Non-pigmented ciliary epithelial cell (primary cell): ENCODE measurements at places on chromosomes 3 and 15.

DNA sequence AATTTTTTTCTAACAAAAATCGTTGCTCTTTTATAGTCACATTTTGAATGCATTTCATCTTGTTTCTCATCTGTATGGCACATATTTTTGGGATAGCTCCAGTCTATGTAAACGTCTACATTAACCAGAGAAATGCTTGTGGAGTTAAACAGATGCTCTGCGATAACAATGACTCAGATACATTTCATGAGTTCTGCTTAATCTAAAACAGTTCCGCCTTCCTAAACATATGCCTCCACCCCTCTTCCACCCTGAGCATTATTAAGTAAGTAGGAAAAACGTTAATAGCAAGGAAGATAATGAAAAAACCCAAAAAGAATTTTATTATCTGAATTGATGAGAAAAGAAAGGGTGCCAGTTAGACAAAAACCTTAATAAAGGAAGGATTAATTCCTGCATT lies 396.1 kb downstream of the TUSC7 start:
- DNase-seq = no peak

DNA sequence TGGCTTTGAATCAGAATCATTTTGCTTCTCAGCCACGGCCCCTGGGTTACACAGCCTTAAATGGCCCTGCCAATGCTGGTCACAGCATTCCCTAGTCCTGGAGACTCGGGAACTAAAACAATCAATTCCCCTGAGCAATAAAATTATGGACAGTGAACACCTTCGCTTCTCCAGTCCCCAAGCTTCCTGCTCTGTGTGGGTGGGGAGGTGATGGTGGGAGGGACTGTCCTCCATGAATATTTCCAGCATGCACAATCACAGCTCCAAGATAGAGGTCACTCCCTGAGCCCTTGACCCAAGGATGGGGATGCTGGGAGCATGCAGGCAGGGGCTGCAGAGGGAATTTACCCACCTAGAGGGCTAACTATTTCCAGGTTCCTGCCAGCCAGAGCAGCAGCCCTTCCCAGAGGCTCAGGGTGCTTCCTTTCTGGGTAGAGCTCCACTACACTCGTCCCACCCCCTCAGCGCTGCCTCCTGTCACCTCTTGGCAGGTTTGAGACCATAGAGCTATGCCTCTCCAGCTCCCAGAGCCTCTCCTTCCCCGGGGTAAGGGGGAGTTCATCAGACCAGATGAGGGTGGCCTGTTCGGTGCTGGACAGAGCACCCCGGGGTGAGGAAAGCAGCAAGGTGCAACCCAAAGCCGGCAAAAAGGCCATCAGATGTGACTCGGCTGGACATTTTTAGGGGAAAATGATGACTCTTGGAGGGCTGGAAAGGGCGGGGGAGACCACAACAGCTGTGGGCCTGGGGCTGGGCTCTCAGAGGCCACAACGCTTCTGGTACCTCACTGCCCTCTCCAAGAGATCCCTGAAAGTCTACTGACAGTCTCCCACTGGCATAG lies 14.5 kb upstream of the CCDC33 start:
- DNase-seq = no peak

GRCh38 chr3:108300103-108300849 lies 3.9 kb downstream of the HHLA2 start:
- no peak for DNase-seq

DNA sequence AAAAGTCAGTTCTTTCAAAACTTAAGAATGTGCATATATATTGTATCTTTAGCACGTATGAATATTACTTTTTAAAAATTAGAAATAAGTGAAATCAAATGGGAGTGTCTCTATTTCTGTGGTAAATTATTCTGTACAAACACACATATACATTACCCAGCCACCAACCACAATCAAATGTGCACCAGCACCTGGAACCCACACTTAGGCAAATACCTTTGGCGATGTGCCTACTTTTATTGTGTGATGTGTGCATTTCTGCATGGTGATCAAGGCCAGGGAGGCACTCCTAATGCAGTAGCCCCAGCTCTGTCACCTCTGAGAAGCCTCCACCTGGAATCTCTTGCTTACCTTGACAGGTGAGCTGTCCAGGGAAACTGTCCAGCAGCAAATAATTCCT lies 76.9 kb downstream of the PIK3R4 start:
- no peak for DNase-seq

GRCh38 chr15:91331581-91331980 lies 231.5 kb downstream of the SV2B start:
- DNase-seq = no peak

DNA sequence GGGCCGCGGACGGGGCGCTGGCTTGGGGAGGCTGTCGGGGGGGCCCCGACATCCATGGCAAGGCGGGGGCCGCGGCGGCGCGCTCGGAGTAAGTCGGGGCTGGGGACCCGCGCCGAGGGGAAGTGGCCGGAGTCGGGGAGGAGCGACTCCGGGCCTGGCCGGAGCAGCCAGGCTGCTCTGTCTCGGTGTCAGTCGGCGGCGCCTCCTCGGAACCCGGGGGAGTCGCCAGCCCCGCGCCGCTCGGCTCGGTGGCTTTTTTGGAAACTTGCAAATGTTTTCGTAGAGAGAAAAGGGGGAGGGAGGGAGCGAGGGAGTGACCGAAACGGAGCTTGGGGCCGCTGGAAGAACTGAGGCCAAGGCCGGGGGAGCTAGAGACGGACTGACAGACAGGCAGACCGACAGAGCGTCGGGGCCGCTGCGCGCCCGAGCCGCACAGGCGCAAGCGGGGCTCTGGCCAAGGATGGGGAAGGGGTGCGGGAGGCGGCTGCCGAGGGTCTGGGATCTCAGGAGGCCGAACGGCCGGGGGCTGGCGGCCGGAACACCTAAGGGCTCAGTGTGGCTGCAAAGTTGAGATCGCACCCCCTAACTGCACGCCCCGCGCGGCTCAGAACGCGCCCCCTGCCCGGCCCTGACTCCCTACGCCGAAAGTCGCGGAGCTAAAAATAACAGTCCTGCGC lies 5.0 kb downstream of the PTH1R start:
- DNase-seq = no peak

GRCh38 chr15:31332020-31332680 lies 5.5 kb downstream of the KLF13 start:
- DNase-seq = no peak
